Erythroblast (primary cell): ENCODE measurements at places on chromosomes 4 and X.

DNA sequence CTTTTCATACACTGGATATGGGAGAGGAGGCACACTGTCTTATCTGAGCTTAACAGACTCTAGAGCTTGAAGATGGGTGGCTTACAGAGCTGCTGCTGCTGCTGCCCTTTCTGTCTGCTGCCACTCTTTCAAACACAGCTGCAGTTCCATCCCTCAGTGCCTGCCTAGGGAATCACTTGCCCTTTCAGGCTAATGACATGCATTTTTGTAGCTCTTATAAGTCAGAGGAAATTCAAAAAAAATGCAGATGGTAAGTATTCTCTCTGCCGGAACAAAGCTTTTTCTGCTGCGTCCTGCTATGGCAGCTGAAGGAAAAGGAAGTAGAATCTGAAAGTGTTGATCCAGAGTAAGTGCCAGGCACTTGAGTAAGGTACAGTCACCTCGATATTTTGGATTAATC is 460.4 kb upstream of the DIAPH2 start:
- no peak for DNase-seq

GRCh38 chr4:123449362-123449761 is 52.8 kb downstream of the SPRY1 start:
- no peak for DNase-seq

GRCh38 chr4:94364527-94364926 is 21.9 kb upstream of the HPGDS start:
- no peak for DNase-seq

DNA sequence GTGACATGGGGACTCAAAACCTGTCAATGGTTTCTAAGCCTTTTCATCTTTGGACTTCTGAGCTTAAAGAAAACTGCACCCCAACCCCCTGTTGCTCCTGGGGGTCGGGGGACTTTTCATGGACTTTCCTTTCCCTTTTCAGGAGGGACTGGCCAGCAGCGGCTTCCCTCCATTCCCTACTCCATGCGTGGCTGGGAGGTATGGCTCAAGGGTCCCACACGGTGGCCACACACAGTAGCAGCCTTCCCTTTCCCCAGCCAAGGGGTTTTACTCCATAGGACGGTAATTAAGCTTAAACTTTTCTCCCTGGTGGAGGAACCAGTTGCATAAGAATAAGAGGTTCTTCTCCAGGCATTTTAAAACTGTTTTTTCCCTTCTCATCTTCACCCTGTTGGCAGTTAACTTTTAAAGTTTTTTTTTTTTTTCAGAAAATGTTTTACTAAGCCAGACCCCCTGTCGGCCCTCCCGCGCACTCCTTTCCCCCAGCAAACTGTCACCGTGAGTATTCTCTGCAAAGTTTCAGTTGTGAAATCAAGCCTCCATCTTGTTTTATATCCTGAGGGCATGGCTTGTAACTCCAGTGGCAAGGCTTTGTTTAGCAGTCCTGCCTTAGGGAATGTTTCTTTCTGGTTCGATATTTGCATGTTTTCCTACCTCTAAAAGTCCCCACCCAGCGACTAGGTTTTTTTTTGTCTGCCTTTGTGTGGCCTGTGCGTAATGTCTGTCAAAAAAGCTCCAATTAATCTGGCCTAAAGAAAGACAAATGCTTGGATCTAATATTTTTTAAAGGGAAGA is 325.7 kb downstream of the TLL1 start:
- no peak for DNase-seq

DNA sequence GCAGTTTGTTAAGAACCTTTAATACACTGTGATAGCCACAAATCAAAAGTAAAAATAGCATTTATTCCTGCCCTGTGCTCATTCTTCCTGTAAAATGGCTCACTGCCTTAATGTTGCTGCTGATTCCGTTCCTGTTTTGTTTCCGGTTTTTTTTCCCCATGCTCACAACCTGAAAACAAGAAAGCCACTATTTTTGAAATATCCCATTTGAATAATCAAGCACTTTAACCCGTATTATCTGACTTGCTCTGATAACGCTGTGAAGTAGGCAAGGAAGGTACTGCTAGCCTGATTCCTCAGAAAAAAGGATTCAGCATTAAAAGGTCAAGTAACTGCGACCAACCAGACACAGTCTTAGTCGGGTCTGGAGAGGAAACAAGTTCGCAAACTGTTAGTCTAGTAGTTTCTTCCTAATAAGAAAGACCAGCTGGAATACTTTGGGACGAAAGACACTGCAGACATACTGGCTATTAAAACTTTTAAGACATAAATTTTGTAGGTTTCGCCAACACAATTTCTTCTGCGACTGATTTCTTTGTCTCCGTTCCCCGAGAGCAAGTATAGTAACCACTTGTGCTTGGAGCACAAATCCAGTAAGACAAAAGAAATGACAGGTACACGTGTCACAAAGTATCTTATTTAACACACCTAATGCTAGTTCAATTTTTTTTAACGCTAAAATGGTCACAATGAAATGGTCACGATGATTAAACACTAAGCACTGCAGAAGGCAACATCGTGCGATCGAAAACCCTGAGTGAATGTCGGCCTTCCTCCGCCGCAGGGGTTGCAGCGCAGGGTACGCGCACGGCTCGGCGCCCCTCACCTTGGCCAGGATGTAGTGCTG is 802 bp downstream of the COX18 start:
- peak; percentile 68 for DNase-seq

- DNase-seq, result peak; percentile 12
These were observed 28.8 kb downstream of the CCNI start for GRCh38 chr4:77047037-77047436.

DNA sequence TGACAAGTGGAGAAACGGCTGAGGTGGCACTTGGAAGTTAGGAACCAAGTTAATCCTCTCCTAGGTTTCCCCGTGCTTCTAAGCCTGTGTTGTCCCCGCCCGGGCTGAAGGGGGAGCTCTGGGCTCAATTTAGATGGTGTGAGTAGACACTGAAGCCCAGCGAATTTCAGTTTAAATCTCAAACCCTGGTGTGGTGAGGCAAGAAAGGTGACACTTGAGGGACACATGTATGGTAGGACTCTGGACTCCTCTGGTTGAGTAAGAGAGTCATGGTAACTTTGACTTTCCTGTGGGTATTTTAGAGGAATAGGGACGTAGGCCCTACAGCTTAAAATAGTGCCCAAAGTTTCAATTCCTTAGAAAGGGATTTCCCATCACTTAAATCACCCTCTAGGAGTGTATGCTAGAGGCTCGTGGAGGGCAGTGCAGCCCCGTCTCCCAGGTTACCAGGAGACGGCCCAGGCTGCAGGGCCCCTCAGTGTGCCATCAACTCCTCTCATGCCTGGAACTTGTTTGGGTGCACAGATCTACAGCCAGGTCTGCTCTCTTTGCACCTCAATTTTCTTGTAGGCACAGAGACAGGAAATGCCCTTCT is 24.0 kb downstream of the HAND2 start:
- peak; percentile 65 for DNase-seq

- DNase-seq, result no peak
These were observed 74.4 kb downstream of the TMA16 start for GRCh38 chr4:163568843-163569242.

GRCh38 chr4:89744914-89745313 is 92.0 kb downstream of the SNCA start:
- DNase-seq, result no peak

- DNase-seq, result no peak
These were observed 83.8 kb downstream of the FAM53A start for GRCh38 chr4:1600211-1600780.

GRCh38 chr4:1599491-1600210 is 84.5 kb downstream of the FAM53A start:
- no peak for DNase-seq

- DNase-seq, result no peak
These were observed 712.4 kb downstream of the IL1RAPL1 start for GRCh38 chrX:29299684-29300083.

GRCh38 chr4:8775751-8776355 is 95.8 kb downstream of the HMX1 start:
- no peak for DNase-seq

DNA sequence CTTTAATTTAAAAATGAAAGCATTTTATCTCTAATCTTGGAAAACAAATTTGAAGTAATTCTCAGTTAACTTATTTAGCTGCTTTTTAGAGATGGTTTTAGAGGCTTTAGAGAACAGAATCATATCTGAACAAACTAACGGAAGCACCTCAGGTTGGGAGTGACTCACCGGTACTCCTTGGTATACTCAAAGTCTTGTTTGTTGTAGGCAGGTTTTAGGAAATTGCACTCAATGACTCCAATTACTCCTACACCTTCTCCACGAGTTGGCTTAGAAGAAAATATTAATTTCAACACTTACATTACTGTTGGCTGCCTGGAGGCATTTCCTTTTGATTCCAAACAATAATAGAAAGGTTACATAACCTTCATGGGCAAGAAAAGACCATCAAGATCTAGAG is 23.6 kb downstream of the MORC4 start:
- no peak for DNase-seq

DNA sequence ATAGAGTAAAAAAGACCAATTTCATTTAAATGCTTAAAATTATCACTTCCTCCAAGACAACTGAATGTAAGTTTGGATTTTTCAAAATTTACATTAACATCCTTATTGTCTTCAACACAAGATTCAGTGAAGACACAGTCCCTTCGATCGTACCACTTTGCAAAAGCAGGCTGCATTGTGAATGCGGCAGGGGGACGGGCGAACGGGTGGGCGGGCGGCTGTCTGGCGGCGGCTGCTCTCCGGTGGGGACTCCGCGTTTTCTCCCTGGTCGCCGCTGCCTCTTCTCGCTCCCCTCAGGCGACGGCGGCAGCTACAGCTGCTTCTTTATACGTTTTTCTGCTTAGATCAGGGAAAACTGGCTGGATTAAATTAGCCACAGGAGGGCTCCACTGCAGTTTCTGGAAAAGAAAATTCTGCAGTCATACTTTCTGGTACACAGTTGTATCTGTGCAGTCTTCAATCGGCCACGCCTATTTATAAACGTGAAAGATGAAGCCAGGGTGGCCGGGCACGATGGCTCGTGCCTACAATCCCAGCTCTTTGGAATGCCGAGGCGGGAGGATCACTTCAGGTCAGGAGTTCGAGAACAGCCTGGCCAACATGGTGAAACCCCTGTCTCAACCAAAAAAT is 33.9 kb upstream of the HPF1 start:
- DNase-seq, result peak; percentile 62

DNA sequence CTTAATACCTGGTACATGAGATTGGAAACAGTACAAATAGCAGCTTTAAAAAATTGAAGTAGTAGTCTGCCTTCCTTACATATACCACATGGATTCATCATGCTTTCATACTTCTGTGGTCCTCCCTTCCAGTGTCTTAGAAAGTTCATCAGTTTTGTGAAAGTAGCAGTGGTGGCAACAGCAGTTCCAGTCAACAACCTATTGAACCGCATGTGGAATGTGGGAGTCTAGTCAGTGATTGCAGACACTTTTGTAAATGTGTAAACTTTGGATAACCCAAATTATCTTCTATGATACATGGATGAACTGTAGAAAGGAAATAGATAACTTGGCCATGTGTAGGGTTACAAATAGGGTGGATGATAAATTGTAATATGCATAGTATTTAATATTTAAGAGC is 34.1 kb downstream of the FNIP2 start:
- DNase-seq, result peak; percentile 33

DNA sequence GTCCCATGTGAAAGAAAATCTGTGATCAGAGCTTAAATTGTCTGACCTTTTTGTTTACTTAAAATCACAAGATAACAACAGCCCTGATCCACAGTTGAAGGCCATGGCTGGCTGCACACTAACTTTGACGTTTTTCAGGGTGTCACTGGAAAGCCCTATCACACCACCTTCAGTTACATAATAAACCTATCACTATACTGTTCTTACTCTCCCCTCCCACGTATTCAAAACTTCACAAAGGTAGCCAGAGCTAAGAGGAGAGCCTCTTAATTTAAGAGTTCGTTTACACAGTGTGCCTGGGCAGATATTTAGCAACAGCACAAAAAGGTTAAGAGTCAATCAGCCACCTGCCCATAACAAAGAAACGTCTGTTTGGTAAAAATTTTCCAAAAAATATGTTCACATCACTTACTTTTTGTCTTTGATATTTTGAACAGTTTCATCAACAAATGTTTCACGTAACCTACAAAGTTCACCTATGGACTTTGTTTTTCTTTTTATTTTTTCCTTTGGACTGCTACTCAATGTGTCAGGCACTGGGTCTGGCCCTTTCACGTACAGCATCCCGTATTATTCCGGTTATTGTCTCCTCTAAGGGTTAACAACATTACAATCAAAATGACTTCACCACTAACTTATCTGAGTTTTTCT is 25.0 kb downstream of the RFC1 start:
- DNase-seq, result no peak

DNA sequence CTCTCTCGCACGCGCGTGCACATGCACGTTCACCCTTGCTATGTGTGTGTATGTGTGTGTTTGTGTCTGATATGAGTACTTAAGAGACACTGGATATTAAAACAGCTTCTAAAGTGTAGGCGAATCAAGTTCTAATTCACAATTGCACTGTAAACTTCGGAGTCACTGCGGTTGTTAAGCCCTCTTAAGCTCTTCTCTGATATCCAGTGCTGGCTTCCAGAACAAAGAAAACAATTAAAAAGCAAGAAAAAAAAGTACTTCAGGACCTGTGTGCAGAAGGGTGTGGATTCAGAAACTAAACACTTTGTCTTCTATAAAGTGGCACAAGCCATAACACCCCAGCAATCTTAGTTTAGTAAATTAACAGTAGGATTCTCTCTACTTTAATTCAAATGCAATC is 300.2 kb downstream of the PCDH7 start:
- DNase-seq, result no peak

DNA sequence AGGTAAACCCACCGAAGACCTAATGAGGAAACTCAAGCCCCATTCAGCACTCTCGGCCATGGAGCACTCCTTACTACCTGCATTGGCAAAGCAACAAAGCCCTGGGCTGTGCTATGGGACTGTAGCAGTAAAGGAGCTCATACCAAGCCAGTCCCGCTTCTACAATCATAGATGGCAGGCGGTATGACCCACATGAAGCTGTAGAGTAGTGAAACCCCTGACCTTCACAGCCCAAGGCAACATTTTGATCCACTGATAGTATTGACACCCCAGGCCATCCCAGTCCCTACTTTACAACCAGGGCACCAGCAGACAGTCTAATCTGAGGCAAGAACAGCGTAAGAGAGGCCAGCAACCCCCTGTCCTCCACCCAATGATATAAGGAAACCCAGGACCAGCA is 25.2 kb downstream of the CENPC start:
- DNase-seq, result peak; percentile 3

DNA sequence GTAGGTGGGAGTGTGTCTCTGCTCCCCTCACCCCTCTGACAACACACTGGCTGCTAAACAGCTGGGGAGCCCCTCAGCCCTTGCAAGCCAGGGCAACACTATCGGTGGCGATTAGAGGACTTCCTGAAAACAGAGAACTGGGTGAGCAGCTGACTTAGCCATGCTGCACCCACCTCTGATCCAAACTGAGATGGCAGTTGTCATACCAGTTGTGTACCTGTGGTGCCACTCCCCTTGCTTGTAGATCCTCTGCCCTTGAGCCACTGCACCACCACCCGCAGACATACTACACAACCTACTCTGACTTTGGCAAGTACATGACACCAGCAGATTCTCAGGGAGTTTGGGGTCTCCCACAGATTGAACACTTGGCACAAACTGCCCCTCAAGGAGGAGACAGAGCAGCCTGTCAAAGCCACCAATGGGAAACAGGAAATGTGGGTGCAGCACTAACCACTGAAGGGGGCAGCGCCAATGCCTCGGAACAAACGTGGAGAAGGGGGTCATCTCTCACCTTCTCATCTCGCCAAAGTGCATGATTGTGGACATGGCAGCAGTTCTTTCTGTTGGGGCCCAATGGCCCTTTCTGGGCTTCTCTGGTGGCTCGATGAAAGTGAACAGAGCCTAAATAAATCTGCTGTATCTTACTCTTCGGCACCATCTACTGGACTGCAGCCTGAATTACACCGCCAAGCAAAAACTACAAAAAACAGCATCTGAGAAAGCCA is 119.8 kb downstream of the NEK1 start:
- peak; percentile 45 for DNase-seq
